ENCODE measurements at places on chromosomes 6 and 20.

DNA sequence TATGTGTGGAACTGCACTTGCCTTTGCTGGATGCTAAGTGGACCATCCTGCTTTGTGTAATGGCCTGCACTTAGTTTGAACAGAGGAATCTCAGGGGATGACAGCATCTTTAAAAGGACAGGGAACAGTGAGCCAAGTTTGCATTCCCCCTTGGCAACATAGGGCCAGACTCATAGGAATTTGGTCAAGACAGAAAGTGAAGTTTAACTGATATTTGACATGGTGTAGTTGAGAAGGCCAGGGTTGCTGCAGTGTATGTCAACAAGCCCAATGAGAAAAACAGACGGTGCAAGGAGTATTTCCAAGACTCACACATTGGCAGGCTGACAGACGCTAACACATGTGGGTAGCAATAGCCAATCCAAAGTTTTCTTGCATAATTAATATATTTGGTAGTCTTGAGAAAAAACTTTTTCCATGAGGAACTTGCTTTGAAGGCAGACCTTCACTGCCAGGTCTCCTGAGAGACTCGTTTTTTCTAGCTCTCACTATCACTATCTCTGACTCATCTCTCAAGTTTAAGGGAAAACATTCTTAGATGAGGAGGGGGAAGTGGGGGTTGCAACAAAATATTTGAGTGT lies 213.8 kb downstream of the IBTK start:
- DNase-seq, result peak; percentile 49

DNA sequence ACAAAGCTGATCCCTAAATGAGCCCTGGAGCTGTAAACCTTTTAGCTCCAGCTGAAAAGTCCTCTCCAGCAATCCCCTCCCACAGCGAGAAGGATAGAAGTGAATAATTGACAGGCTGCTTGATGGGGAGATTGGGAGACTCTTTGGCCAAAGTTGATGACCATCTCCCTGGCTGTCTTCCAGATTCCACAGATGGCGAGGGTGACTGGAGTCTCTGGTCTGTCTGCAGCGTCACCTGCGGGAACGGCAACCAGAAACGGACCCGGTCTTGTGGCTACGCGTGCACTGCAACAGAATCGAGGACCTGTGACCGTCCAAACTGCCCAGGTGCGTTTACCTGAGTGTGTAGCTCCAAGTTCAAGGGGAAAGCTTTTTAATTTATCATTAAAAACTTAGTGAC lies 67.3 kb downstream of the ISM1 start:
- DNase-seq, result no peak

DNA sequence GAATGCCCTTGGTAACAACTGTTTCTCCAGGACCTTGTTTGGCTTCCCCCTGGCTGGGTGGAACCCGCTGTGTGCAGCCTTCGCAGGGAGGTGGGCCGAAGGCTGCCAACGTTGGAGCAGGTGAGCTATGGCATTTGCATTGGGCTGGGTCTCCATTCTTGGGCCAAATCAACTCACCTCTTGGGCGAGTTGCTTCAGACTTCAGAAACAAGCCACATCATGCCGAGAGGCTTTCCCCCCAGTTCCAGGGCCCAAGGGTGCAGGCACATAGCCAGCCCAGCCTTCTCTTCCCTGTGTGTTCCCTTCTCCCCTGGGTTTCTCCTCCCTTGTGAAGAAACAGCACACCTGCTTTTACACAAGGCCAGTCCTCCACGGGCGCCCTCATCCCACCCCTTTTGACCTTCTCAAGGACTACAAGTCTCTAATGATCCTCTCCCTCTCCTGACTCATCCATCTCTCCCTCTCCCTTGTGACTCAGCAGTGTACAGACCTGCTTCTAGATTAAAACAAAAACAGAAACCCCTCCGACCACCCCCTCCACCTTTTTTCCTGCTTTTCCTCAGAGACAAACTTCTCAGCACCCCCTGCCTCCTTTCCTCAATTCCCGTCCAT lies 41.6 kb downstream of the FAM209B start:
- no peak for DNase-seq

GRCh38 chr6:125526007-125526720 lies 223.3 kb upstream of the HEY2 start:
- no peak for DNase-seq

- DNase-seq, result no peak
Observed at GRCh38 chr6:6494677-6495076, 93.8 kb upstream of the LY86 start.

DNA sequence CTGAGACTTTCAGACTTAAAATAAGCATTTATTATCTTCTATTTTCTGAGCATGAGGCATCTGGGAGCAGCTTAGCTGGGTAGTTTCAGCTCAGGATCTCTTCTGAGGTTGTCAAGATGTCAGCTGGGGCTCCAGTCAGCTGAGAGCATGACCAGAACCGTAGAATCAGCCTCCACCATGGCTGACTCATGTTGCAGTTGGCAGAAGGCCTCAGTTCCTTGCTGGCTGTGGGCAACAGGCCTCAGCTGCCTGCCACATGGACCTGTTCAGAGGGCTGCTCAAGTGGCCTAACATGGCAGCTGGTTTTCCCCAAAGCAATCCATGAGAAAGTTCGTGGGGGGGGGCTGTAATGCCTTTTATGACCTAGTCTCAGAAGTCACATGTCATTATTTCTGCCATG lies 142.3 kb downstream of the LY86 start:
- peak; percentile 93 for DNase-seq

DNA sequence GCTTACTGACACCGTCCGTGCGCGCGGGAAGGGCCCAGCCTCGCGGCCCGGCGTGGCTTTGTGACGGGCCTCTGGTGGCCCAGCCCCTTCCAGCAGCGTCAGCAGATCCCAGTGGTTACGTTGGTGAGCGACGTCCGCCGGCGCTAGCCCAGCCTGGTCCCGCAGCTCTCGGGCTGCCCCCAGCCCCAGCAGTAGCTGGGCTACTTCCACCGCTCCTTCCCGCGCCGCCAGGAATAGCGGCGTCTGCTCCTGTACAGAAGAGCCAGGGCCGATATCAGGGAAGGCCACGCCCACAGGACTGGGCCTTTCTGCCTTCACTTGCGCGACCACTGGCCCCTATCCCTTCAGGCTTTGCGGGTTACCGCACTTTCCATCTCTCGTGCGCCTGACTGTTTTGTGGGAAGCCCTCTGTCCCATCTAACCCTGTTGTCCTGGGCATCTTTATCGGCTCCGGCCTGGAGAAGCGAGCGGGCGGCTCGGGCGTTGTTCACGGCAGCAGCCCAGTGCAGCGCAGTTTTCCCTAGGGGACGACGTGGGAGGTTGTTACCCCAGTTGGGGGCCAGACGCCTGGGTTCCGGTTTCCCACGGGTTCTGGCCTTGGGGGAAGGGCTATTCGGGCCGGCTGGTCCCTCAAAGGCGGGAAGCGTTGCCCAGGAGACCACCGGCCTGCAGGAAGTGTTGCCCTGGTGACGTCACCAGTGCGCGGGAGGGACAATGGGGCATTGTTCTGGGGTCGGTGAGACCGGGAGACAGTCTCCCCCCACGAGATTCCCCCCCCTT lies 3.6 kb upstream of the GPSM3 start:
- peak; percentile 72 for DNase-seq

DNA sequence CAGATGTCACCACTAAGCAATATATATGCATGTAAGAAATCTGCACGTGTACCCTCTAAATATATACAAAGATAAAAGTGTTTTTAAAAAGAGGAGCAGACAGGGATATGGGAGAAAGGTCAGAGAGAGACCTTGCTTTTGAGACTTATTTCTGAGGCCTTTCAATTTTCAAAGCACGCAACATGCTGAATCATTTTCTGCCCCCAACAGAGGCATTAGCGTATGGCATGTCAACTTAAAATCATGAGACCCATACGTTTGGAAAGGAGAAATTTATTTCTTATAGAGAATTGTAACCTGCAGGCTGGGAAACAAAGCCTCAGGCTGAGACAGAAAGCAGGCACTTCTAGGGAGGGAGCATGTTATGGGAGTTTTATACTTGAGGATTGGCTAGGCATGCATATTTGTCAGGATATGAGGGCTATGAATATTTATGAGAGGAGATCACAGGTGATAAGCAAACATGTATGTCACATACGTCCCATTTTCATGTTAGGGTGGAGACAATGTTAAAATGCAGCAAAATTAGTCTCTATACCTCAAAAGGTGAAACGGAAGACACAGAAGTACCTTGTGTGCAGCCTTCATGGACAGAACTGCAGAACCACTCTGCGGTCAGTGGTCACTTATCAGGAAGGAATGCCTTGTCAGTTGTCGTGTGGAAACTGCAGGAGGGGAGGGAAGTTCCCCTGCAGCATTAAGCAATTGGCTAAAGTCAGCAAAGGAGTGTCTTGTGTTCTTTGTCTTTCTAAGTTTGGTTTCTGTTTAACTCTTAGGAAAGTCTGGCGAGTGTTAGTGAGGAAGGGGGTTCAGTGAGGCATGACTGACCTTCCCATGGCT lies 6.3 kb upstream of the GABRR2 start:
- DNase-seq, result no peak

- DNase-seq, result no peak
Observed at GRCh38 chr20:62739581-62740285, 31.1 kb downstream of the NTSR1 start.

DNA sequence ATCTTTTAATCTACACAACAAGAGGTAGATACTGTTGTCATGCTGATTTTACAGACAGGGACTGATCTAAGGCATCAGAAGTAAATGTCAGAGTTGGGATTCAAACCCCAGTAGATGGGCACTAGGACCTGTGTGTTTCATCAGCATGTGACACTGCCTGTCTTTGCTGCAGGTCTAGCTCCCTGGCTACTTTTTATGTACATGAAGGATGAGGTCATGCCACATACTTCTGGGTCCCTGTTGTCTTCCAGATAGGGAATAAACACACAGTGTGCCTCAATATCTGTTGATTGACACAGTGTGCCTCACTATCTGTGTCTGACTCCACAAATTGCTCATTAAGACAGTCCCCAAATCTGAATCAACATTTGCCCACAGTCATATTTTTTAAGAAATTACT lies 106.9 kb downstream of the TFAP2B start:
- DNase-seq, result no peak

GRCh38 chr6:144307880-144308279 lies 22.7 kb downstream of the UTRN start:
- DNase-seq, result no peak

- no peak for DNase-seq
Observed at GRCh38 chr6:37566111-37566949, 66.6 kb upstream of the CCDC167 start.

GRCh38 chr20:12047838-12048432 lies 130.2 kb downstream of the BTBD3 start:
- DNase-seq, result no peak

DNA sequence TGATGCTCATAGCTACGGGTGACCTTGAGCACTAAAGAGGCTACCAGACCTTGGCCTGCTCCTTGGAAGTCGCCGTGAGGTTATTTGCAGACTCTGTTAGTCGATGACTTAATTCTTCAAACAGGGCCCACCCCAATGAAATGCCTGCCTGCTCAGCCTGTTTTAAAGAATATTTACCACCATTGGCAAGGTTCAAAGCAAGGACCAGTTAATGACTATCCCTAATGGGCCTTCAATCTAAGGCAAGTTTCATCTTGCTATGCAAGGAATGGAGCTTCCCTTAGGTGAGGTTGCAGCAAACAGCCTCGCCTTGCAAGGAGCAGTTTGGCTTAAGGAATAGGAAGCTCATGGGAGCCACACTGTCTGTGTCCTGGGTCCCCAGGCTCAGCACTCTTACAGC lies 22.9 kb upstream of the SPO11 start:
- no peak for DNase-seq

DNA sequence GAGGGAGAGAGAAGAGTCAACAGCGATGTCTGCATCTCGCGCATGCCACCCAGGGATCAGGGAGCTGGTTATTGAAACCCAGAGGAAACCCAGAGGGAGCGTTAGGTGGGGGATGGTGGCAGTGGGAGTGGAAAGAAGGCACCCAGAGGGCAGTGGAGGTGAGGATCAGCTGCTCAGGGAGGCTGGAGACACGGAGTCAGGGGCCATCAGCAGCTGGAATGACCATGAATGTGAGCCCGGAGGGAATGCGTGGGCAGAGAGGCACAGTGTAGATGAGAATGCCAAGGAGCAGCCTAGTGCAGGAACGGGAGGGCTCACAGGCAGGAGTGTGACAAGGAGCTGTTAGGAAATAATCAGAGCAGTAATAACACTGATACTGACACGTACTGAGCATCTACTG lies 36.2 kb downstream of the RSPO4 start:
- no peak for DNase-seq

DNA sequence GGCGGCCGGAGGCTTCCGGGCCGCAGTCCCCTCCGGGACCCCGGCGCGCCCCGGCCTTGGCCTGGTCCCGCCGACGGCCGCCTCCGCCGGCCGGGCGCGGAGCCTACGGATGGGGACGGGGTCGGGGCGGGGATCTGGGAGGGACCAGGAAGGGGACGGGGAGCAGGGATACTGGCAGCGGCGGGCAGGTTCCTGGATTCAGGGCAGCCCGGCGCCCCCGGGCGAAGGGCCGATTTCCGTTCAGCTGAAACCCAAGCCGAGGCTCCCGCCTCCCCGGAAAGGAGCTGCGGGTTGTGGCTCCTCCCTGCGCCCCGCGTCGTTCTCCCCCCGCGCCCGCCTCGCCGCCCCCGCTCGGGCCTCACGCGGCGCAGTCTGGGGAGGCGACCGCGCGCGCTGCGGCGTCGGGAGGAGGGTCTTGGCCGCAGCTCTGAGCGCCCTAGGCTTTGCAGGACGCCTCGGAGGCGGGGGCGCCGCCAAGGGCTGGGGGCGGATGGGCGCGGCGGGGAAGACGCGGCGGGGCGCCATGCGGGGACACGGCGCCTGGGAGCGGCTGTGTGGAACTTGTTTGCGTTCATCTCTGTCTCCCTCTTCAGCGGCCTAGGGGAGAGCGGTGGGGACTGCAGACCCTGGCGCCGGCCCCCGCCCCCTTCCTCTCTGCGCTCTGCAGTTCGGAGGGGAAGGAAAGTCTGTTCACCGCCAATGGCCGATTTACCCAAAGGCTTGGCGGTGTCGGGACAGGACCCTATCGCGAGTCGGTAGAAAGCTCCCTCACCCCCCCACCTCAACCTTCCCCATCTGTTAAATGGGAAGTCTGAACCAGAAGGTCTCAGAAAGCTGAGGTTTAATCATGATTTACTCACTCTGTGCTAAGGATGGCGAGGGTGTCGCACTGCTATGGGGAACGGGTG lies 22.7 kb upstream of the TMEM181 start:
- DNase-seq, result no peak

GRCh38 chr6:6885521-6886170 lies 222.1 kb upstream of the RREB1 start:
- peak; percentile 78 for DNase-seq

DNA sequence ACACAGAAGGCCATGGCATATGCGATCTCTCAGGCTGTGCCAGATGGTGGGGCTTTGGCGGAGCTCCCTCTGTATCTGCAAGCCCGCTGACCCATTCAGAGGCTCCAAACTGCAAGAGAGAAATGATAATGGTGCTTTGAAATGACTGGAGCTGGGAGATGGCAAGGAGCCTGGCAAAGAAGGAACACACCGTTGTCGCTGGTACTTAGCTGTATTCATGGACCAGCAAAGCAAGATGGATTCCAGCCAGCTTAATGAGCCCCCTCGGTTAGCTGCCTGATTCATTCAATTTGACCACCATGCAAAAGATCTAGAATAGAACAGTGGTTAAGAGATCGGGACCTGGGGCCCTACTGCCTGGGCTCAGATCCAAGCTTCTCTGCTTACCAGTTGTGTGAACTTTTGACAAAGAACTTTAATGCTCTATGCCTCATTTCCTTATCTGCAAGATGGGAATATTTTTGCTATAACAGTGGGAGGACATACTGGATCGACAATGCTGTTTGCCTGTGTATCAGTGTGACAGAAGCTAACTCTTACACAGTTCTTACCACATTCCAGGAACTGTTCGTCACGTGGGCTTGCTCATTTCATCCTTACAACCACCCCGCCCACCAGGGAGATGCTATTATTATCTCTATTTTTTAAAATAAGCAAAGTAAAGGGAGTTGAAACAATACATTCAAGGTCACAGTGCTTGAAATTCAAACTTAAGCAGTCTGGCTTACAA lies 317.8 kb upstream of the SULF2 start:
- DNase-seq, result no peak

Data from gastrocnemius medialis (tissue), 4 donors.